ENCODE measurements at places on chromosomes 2 and 18.

GRCh38 chr2:28577791-28578680, 82.2 kb downstream of the PLB1 start:
- no peak for DNase-seq

DNA sequence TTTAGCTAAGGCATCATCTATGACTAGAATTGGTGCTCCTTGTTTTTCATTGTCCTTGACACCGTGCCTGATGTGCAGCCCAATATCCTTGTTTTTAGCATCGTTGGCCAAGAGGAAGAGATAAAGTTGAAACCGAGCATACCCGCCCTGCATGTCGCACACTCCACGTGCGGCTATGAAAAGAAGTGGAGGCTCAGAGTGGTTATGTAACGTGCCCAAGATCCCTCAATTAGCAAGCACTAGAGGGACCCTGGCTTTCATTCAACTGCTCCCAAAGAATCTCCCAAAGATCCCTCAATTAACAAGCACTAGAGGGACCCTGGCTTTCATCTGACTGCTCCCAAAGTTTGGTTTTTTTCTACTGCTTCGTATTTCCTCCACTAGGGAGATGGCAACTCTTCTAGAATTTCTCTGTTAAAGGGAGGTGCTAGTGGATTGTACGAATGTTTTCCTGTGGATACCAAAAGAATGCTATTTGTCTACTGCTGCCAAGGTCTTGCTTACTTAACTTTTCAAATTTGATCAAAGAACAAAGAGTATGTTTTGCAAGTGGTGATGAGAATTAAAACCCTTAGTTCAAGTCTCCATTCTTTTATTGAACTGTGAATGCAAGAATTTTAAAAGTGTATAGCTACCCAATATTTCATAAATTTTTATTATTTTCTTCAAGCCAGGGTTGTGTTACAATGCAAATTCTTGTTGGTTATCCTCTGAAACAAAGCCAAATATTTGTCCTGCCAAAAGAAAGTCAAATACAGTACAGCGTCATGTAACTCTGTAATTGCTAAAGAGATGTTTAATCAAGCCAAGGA, 92.1 kb downstream of the AOX1 start:
- no peak for DNase-seq

DNA sequence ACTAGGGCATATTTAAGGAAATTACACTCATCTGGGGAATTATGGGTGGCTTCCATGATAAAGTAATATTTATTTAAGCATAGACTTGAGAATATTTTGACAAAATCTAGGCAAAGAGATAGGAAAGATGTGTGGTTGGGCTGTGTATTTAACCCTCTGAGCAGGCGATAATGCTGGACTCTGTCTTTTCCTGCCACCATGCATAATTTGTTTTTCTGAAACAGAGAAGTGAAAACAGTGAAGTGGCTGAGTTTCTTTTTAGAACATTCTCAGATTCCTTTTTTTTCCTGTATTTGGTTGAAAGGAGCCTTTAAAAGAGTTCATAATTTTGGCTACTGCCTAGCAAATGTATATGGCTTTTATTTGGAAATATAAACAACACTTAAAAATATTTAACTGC, 104.8 kb upstream of the CDH19 start:
- DNase-seq, result no peak

GRCh38 chr2:104857262-104858005, 3.5 kb downstream of the POU3F3 start:
- no peak for DNase-seq

GRCh38 chr2:130261970-130262760, 63.9 kb upstream of the TUBA3E start:
- DNase-seq, result no peak

DNA sequence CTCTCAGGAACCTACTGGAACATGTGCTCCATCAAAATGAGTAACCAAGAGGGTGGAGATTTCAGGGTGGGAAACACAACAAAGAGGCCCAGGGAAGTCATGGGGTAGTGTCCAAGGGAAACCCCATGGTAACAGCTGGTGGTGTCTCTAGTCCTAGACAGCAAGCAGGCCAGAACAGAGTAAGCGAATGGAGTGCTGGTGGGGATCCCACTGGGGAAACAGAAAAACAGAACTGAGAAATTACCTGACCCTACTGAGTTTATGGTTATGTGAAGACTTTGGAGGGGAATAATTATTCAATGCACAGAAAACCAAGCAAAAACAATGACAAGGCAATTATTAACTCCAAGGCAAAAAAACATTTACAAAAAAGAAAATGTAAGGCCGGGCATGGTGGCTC, 16.9 kb downstream of the ERCC3 start:
- no peak for DNase-seq
